ENCODE measurements at places on chromosomes 13 and 19.

DNA sequence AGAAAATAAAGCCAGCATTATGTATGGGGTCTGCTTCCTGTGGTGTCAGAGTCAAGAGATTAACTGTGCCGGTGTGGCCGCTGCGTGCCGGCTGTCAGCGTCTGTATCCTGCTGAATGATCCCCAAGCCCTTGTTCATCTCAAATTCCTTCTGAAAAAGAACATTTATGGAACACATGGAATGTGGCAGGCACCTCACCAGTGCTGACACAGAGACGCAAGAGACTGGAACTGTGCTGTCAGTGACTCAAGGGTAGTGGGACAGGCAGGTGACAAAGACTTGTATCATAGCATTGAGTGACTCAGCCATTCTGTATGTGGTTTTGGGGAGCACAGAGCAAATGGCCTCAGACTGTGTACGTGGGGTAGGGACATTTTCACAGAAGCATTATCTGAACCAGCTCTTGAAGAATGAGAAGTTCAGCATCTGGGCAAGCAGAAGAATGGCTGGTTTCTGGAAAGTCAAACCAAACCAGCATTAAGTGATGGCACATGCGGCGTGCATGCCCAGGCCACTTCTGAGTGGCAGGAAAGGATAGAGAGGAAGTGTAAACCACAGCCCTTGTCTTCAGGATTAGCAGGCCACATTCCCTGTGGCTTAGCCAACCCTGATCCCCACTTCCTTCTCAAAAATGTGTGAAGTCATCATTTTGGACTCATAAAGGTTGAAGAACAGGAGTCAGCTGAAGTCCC is 54.0 kb upstream of the IRS2 start:
- no peak for DNase-seq

GRCh38 chr19:52626915-52627314 is 11.2 kb downstream of the ZNF83 start:
- no peak for DNase-seq

DNA sequence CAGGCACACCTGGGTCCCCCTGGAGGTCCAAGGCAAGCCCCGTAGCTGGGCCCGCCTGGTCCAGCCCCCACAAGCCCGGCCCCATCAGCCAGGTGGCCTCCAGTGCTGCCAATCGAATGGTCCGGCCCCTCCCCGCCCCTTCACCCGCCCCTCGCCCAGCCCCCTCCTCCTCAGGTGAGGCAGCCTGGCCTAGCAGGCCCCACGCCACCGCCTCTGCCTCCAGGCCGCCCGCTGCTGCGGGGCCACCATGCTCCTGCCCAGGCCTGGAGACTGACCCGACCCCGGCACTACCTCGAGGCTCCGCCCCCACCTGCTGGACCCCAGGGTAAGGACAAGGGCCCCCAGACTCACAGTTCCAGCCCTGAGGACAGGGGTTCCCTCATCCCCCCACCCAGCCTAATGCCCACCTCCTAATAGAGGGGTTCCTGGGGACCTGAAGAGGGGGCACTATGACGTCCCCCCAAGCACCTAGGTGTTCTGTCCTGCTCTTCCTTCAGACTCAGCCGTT is at the start of gene HPN:
TSS of gene HPN (plus strand) at position 174 of the 508 bp plus-strand sequence. CDS start 786 bp downstream, outside the sequence.
- no peak for DNase-seq

GRCh38 chr13:107367258-107367657 is 799.3 kb upstream of the ARGLU1 start:
- DNase-seq: no peak

DNA sequence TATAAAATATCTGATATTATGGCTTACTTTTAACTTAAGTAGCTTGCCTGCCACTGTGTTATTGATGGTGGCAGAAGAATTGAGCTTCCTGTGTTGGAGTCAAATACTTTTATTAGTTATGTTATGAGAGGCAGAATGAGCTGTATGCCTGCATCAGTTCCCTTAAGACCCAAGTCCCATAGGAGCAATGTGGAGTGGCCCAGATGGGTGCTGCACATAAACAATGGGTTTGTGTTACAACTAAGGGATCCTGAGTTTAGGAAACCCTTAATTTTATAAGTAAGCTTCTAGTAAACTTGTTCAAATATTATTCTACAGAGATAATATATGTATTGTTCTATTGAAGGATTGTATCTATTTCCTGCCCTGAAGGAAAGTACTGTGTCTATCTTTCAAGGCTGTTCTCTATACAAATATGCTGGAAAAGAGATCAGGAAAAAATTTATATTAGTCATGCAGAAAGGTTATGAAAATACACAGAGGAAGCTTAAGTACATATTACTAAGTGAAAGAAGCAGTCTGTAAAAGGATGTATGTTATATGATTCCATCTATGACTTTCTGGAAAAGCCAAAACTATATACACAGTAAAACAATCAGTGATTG is 2018.0 kb upstream of the PCDH20 start:
- no peak for DNase-seq

Data from right renal cortex interstitium (tissue), 3 donors.